ENCODE measurements at places on chromosomes 1 and 21.

DNA sequence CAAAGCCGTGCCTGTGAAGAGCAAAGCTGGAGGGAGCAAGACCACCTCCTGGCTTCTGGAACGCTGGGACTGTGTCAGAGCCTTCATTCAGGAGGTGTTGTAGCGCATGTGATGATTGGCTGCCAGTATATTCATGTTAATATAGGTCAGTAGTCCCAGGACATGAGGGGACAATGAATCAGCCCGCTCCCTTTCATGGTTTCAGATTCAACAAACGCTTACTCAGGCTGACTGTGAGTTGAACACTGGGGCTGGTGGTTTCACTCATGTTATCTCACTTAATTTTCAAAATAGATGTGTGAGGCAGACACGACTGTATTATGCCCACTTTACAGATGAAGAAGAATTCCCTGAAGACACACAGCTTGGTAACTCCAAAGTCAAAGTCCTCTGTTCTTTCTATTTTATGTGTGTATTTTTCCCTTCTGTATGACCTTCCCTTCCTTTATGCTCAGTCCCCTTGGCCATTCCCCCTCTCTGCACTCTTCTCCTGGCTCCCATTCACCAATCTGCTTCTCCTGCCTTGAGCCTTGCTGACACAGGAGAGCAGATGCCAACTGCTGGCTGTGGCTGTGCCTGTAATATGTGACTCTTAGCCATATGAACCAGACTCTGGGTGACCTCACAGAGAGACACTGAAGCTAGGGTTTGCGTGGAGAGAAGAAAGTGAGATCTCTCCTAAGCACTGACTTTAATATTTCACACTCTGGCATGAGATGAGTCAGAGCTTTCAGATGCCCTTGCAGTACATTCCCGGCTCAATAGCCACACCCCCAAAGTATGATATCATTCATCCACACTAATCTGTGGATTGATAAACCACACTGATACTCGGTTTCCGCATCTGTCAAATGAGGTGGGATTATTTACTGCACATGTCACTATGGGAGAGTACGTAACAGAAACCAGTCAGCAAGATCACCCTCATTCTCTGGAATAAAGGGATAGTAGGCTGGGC, 31.4 kb upstream of the KIRREL1 start:
- DNase-seq: no peak

GRCh38 chr21:41923186-41923585, 30.6 kb downstream of the C2CD2 start:
- no peak for DNase-seq

- DNase-seq: no peak
These were observed 84.6 kb upstream of the TLR5 start for GRCh38 chr1:223227486-223228196.

DNA sequence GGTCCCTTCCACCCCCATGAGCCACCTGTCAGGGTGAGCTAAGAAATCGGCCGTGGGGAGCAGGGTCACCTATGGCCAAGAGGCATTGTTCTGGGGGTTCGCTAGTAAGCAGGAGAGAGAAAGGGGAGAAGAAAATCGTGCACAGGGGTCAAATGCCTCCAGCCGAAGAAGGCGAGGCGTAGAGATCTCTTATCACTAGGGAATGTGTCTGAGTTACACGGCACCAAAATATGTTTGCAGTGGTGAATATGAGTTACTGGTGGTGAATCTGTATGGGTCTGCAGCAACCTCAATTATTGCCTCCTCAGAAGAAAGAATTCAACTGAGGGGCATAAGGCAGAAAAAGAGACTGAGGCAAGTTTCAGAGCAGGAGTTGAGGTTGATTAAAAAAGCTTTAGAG, 54.2 kb upstream of the RABGAP1L start:
- no peak for DNase-seq
